ENCODE measurements at places on chromosomes 5 and 9.

- no peak for DNase-seq
These were observed 187.9 kb downstream of the FER start for GRCh38 chr5:108935611-108936010.

GRCh38 chr5:56534102-56534829 is 281.1 kb upstream of the MAP3K1 start:
- no peak for DNase-seq

GRCh38 chr5:32639943-32640342 is 54.6 kb downstream of the SUB1 start:
- no peak for DNase-seq

GRCh38 chr5:81202655-81203054 is 30.5 kb upstream of the CKMT2 start:
- no peak for DNase-seq

GRCh38 chr5:44489759-44490158 is 100.5 kb upstream of the FGF10 start:
- DNase-seq = no peak

All from stimulated activated CD4-positive, alpha-beta T cell treated with anti-CD3 and anti-CD28 coated beads, TNF-alpha, amount 100 ng/mL, for 1 hour (primary cell).